Activated T-cell treated with anti-CD3 and anti-CD28 coated beads for 24 hours (primary cell): ENCODE measurements at places on chromosomes 4 and X.

DNA sequence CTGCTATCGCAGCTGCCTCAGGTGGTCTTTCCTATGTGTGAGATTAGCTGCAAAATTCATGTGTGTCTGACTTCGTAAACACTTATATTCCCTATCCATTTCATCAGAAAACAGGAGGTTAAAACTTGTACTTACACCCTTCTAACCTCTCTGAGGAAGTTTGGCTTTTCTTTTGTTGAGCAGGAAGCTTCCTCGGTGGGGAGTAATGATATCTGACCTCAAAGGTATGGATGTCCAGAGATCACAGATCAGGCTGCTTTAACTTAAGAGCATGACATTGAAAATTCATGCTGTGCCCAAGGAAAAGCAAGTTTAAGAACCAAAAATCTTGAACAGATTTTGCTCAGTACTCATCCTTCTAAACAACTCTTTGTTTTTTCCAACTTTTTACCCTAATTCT lies 429.1 kb downstream of the STIM2 start:
- no peak for DNase-seq

DNA sequence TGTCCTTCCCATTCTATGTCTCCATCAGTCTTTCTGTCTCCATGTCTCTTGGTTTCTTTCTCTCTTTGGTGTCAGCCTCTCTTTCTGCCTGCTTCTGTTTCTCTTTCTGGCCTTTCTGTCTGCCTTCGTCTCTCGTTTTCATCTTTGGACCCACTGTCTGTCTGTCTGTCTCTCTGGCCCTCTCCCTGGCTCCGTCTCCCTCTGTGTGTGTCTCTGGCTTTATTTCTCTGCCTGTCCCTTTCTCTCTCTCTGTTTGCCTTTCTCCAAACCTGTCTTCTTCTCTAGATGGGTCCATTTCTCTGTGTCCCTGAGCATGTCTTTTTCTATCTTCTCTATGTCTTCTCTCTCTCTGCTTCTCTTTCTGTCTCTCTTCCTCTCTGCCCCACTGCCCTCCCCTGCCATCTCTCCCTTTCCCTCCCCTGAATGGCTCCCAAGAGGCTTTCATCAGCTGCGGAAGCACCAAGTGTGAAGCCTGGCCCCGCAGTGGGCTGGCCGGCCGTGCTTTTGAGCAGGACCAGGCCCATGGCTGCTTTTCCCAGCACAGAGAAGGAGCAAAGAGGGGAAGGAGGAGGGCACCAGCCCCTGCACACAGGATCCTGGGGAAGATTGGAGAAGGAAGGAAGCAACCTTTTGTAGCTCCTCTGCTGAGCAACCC lies 57.4 kb downstream of the PJA1 start:
- DNase-seq, result no peak

- DNase-seq, result no peak
Observed at GRCh38 chr4:88693792-88694191, 3.8 kb downstream of the NAP1L5 start.

DNA sequence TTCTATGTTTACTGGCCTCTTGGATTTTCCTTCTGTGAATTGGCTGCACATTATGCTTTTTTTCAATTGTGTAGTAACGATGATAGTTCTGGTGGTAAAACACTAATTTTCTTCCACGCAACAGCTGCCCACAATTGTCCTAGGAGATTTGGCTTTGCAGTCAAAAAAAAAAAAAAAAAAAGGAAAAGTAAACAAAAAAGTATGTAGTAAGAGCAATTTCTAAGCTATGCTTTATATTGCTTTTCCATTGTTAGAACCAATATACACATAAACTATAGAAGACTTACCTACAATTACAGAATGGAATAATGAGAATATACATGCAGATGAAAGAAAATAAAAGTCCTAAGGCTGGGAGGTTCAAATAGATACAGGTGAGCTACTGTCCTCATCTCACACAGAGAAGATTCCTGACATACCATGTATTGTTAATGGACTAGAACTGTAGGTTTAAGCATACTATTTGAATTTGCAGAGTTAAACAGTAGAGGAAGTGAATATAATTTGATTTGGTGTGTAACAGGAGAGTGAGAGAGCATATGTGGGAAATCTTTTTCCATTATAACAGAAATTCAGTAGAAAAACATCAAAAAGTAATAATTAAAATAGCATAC lies 976.2 kb downstream of the RAB28 start:
- no peak for DNase-seq

DNA sequence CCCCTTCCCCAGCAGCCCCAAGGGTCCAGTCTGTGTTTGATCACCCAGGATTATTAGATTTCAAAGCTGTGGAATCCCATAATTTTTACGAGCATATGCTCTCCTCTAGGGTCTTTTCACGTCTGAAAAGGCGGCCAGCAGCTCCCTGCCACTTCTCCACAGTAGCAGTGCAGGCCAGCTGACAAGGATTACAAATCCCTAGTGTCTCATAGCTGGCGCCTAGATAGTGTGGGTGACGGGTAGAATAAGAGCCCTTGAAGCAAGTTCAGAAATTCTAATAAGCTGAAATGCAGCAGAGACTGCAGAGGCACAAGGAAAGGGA lies 79.4 kb downstream of the RLIM start:
- DNase-seq, result no peak

- DNase-seq, result no peak
Observed at GRCh38 chr4:29375716-29376115, 1344.5 kb upstream of the PCDH7 start.

- no peak for DNase-seq
Observed at GRCh38 chr4:47010347-47010911, 17.0 kb upstream of the GABRA4 start.

GRCh38 chr4:788636-789297 lies 37.2 kb downstream of the CPLX1 start:
- DNase-seq, result no peak
